Kasumi-1 (cell line): ENCODE measurements at places on chromosomes 3 and 15.

GRCh38 chr3:12875857-12876836 is 34.8 kb upstream of the RPL32 start:
- no peak for DNase-seq

DNA sequence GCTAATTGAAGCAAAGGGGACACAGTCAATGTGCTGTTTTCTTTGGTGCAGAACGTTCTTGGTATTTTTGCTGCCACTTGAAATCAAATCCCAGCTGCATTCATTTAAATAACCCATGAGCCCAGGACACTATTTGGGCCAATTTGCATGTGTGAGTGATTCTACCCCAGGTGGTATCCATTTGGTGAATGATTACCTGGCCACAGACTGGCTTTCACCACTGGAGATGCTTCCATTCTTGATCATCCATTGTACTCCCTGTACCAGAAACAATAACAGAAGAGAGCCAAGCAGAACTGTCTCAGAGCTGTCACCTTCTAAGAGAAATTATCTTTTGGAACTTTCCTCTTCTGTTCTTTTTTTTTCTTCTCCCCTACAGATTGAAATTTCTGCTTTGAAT is 139.7 kb upstream of the RARB start:
- DNase-seq = no peak

DNA sequence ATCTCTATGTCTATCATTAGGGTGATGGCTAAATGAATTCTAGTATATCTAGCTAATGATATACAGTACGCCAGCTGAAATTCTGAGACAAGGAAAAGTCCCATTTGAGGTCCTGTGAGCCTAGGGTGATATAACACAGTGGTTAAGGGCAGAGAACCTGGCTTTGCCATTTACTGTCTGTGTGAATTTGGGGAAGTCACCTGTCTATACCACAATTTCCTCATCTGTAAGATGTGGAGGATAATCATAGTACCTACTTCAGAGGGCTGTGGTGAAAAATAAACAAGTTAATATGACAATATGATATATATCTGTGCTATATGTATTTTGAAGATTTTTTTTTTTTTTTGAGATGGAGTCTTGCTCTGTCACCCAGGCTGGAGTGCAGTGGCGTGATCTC is 9.8 kb upstream of the ANKDD1A start:
- no peak for DNase-seq

DNA sequence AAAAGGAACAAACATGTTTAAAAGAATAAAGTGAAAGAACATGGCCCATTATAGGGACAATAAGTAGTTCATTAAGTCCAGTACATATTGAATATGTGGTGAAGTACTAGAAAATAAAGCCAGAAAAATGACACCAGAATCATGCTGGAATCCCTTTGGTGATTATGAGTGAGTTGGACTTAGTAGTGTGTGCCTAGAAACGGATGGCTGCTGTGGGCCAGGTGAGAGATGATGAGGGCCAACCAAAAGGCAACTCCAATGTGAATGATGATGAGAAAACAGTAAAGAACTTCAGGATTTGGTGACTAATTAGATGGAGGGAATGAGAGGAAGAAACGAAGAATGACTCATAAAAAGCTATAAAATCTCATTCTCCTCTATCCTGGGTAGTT is 3.3 kb downstream of the CRYGS start:
- DNase-seq = no peak

DNA sequence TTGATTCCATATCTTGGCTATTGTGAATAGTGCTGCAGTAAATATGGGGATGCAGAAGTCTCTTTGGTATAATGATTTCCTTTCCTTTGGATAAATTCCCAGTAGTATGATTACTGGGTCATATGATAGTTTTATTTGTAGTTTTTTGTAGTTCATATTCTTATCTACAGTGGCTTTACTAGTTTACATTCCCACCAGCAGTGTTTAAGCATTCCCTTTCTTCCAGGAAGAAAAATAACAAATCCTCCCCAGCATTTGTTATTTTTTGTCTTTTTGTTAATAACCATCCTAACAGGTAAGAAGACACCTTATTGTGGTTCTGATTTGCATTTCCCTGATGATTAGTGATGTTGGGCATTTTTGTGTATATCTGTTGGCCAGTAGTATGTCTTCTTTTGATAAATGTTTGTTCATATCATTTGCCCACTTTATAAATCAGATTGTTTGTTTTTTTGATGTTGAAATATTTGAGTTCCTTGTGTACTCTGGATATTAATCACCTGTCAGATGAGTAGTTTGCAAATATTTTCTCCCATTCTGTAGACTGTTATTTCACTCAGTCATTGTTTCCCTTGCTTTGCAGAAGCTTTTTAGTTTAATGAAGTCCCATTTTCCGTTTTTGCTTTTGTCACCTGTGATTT is 163.3 kb upstream of the THRB start:
- no peak for DNase-seq

- no peak for DNase-seq
Measured at GRCh38 chr3:96700322-96701315, 113.8 kb upstream of the EPHA6 start.

- DNase-seq = no peak
Measured at GRCh38 chr3:174581558-174581957, 277.6 kb upstream of the NAALADL2 start.

DNA sequence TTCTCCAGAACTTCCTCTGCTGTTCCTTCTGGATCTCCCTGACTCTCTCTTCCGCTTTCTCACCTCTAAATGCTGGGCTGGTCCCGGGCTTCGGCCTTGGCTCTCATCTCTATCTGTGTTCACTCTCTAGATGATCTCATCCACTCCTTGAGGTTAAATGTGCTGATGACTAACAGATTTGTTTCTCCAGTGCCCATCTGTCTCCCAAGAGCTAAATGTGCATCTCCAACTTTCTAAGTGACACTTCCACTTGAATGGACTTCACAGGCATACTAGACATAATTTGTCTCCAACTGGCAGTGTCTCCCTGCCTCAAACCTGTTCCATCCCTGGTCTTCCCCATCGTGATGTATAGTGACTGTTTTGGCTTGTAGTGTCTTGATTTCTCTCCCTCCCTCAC is 95.3 kb downstream of the ITPR1 start:
- DNase-seq = no peak

GRCh38 chr3:14261229-14261628 is 82.6 kb downstream of the LSM3 start:
- peak; percentile 48 for DNase-seq

GRCh38 chr3:172965256-172965655 is 175.8 kb downstream of the SPATA16 start:
- no peak for DNase-seq

DNA sequence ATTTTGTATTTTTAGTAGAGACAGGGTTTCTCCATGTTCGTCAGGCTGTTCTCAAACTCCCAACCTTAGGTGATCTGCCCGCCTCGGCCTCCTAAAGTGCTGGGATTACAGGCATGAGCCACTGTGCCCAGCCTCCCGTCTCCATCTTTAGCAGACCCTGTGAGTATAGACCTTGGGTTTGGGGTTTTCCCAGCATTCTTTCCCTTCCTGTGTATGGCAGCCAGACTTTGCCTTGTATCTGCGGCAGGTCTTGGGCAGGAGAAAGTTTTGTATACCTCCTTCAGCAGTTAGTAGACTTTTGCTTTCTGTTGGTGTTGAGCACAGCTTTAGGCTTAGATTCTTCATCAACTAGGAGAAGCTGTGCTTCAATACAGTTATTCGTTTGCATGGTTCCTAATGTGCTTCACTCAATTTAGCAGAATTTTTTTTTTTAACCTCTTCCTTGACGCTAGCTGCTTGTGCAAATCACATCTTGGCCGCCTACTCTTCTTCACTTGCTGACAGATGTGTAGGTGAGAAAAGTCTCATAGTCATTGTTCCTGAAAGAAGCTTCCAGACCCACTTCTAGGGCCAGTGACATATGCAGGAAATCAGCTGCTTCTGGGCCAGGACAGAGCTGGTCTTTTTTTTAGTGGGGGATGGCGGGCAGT is 38.4 kb downstream of the MAP2K1 start:
- DNase-seq = no peak

DNA sequence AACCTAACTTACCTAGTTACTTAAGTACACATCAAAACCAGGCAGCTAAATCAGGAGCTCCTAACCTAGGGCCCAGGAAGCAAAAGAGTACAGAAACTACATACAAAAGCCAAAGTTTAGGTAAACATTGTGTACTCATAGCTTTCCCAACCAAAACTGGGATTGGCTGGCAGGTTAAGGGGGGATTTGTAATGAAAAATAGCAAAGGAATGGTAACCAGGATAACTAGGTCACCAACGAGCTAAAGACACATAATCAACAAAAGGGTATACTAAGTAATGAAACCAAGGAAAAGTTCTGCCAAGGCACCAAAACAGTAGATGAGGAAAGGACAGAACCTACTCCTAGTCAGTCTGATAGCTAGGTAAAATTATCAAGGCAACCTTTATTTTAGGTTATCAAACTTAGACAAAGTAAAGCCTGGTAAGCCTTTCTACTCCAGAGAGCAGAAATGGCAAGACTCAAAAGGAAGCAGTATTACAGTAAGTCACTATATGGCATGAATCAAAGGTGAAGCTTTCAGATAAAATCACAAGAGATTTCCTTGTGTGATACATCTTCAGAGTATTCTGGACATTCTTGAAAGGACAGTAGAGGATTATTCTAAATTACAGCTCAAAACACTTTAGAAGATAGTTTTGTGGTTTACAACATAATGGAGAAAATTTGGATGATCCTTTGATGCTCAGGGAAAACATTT is 10.2 kb downstream of the TRA2B start:
- DNase-seq = no peak

DNA sequence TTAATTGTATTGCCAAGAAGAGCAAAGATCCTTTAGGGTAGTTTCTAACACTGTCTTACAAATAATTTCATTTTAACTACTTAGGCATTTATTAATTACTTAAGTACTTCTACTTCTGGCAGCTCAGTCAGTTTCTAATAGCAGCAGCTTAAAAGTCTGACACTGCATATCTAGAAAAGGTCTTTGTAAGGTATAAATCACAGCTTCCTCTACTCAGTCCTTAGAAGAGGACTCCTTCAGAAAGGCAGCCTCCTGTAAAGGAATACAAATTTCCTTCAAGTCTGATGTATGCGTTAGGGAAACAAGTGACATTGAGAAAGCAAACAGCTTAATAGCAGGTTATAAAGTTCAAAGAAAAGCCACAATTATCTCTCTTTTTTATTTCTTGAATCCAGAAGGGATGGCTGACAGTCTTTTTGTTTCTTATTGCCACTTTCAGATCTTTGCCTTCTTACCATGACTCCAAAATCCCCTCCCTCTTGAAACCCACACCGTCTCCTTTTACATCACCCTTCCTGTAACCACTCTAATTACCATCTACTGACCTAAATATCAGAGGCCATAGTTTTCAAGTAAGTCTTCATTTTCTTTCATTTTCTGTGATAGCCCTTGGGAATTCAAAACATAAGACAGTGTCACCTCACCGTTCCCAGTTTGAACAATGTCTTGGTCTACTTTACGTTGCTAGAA is 109.5 kb downstream of the CGGBP1 start:
- no peak for DNase-seq

DNA sequence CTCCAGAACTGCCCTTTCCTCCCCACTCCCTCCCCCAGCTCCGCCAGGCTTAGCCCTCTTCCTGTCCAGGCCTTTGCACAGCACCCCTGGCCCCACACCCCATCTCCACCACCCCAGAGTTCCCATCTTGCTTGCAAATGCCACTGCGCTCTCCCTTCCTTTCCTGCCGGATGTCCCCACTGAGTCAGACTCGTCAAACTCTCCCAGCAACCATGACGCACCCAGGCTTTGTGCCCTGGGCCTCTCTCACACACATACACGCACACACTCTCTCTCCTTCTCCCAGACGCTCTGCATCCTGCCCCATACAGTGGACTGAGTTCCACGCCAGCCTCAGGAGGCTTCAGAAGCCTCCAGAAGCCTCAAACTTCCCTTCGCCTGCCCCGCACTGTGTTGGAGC is 2.8 kb upstream of the CCDC9B start:
- peak; percentile 74 for DNase-seq

DNA sequence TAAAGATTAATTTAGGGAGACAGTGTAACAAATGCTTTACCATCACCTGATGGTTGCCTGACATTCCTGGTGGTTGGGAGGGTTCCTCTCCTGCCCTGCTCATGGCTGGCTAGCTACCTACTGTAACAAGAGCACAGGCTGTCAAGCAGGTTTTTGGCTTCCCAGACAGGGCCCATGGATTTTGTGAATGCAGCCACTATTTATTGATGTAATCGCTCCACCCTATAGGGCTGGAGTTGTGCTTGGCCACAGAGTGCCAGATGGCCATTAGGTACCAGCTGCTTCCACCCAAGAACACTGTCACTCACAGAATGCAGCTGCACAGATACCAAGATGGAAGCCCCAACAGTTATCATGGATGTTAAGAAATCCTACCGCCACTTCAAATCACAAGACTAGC is 31.0 kb upstream of the KLHL25 start:
- DNase-seq = no peak

- DNase-seq = no peak
Measured at GRCh38 chr15:44532689-44533088, 4.3 kb upstream of the EIF3J start.

DNA sequence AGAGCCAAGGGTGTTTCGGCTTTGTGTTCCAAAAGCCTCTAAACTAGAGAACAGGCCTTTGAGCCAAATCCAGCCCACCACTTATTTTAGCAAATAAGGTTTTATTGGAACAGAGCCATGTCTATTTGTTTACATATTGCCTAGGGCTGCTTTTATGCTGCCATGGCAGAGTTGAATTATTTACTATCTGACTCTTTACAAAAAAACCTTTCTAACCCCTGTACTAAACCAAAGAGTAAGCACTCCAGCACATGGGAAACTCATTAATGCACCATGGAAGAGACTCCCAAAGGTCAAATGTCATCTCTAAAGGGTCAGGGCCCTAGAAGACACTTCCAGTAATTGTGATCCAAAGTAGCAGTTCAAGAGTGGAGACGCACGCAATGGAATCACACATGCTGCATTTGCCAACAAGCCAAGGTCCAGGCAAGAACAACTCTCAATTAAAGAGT is 22.3 kb downstream of the OSBPL10 start:
- DNase-seq = no peak

GRCh38 chr3:119069725-119070124 is 35.1 kb upstream of the IGSF11 start:
- DNase-seq = no peak

DNA sequence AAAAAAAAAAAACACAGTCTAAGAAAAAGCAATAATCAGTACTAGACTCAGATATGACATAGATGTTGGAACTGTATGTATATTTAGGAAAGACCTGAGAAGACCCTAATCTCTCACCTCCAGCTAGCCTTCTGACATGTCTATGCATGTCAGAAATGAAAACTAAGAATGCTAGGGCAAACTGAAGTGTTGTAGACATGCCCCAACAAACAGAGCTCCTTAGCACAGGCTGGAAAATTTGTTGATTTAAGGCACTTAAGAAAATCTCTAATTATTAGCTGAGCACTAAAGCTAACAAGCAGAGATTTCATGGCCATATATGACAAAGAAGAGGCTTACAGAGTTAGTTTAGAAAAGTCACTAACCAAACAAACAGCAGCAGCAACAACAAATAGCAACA is 45.5 kb upstream of the PRSS50 start:
- no peak for DNase-seq

GRCh38 chr3:78666470-78666800 is 1101.4 kb downstream of the ROBO1 start:
- no peak for DNase-seq
